ENCODE measurements at places on chromosomes 3 and 15.

DNA sequence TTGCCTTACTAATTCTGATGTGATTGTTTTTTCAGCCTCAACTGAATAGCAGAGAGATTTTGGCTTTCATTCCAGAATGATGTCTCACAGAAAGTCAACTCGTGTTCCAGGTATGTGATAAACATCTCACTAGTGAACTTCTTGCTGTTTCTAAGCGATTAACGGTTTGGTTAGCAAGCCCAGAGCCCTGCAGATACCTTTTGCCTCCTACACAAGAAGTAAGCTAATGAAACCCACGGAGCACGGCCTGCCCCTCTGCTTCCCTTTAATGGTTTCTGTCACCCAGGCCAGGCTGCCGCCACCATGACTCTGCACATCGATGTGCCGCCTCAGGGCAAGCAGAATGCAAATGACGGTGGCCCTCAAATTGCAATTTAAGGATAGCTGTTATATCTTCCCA, 155.9 kb upstream of the ICE2 start:
- DNase-seq = no peak

- DNase-seq = no peak
These were observed 34.5 kb downstream of the DAPK2 start for GRCh38 chr15:64011736-64012135.

GRCh38 chr3:46928282-46928681, 48.3 kb downstream of the CCDC12 start:
- no peak for DNase-seq

- no peak for DNase-seq
These were observed 3.5 kb upstream of the MNS1 start for GRCh38 chr15:56468401-56468800.

DNA sequence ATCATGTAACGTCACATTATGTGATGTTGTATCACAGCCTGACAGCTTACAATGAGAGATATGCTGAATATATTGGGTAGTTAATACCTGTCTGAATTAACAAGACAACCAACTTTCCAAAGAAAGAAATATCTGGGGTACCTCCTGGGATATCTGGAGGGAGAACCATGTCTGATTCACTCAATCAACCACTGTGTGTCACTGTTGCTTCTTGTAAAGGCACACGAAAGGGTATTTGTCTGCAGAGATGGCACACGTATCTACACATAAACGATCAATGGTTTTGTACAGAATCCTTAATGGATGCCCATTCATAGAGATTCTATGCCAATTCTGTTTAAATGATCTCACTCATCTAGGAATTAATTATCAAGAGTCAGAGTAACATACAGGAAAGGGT, 252.1 kb upstream of the TMCO5A start:
- DNase-seq = no peak
